NCI-H2081 treated with DMSO at 0.1 percent for 48 hours (cell line): ENCODE measurements at places on chromosomes 13 and 19.

DNA sequence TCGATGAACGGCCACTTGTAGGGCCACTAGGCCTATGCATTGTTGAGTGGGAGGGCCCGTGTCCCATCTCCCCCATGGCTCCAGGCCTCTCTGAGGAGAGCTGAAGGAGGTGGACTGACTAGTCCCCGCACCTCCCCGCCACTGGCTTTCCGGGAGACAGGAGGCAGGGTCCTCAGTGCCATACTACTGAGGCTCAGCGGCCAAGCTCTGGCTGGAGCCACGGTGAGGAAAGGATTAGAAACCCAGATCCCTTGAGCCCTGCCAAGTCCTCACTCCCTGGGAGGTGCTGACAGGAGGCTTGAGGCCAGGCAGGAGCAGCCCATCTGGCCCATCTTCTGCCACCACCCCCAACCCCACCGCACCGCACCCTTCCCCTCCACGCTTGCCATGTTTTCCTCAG, 29.0 kb downstream of the CCDC8 start:
- no peak for DNase-seq

- no peak for DNase-seq
These were observed 54.9 kb upstream of the PCDH8 start for GRCh38 chr13:52903320-52903719.

GRCh38 chr13:111158136-111158805, 43.2 kb downstream of the ARHGEF7 start:
- no peak for DNase-seq

- no peak for DNase-seq
These were observed 28.6 kb upstream of the EID2 start for GRCh38 chr19:39568604-39569003.

DNA sequence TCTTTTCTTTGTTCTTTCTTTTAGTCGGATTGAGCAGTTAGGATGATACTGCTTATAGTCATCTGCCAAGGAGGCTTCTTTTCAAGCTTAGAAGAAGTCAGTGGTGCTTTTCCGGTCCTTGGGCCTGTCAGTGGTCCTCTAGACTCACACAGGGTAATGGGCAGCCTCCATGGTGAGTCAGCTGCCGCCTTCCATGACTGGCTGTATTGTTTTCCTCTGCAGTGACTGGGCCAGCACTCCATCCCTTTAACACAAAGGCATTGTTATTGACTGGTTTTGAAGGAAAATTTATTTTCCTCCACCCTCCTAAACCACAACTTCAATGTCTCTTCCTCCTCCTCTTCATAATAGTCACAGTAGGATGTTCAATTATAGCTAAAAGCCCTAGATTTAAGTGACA, 47.1 kb upstream of the CNMD start:
- DNase-seq = no peak

- no peak for DNase-seq
These were observed 71.7 kb downstream of the SIAH3 start for GRCh38 chr13:45779901-45780300.

DNA sequence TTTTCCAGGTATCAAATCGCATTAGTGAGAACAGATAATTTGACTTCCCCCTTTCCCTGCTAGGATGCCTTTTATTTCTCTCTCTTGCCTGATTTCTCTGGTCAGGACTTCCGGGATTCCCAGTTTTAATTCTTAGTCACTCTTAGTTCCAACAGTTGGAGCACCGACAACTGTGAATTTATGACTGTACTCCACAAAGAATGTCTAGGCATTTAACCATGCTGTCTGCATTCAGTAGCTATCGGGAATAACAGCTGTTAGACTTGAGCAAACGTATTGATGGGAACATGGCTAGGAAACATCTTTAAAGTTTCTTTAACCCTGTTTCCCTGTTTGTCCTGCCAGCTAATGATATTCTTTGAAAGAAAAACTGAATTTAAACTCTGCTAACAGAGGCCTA, 14.1 kb upstream of the SPACA7 start:
- no peak for DNase-seq

GRCh38 chr13:95182570-95183265, 118.5 kb downstream of the ABCC4 start:
- DNase-seq = no peak

GRCh38 chr19:48866692-48867091, 1.7 kb downstream of the PLEKHA4 start:
- no peak for DNase-seq

DNA sequence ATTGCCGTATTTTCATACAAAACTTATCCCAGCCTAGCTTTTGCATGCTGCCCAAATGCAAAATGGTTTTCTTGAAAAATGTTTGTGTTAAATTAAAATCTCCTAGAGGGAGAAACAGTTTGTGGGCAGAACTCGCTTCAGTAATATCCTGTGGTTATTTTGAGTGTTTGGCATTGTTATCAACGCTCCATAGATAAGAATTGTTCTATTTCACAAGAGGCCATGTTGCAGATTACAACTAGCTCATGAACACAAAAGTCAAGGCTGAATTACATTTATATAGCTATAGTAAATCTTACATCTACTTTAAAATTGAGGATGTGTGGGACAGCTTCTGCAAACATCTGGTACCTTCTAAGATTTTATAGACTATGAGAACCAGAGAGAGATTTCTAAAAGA, 447.9 kb downstream of the DCT start:
- no peak for DNase-seq

GRCh38 chr13:43551897-43552456, 234.8 kb downstream of the ENOX1 start:
- DNase-seq = no peak

DNA sequence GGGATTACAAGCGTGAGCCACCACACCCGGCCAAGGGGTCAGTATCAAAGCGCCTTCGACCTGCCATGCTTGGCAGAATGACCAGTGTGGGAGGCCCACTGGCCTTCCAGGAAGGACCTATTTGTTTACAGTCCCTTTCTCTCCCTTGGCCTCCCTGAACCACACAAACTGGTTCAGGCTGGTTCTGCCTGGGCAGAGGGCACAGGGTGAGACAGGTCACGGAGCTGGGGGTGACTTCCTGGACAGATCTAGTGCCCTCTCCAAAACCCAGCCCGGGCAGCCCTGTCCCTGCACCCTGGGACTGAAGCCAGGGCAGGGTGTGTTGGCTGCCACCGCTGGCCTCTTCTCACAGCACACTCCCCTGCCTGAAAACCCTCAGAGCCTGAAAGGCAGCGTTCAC, 11.3 kb downstream of the PLEKHF1 start:
- DNase-seq = no peak

- DNase-seq = no peak
These were observed 80.8 kb downstream of the SHISA2 start for GRCh38 chr13:25971047-25971446.

GRCh38 chr13:34523406-34523805, 418.7 kb upstream of the NBEA start:
- DNase-seq = no peak

DNA sequence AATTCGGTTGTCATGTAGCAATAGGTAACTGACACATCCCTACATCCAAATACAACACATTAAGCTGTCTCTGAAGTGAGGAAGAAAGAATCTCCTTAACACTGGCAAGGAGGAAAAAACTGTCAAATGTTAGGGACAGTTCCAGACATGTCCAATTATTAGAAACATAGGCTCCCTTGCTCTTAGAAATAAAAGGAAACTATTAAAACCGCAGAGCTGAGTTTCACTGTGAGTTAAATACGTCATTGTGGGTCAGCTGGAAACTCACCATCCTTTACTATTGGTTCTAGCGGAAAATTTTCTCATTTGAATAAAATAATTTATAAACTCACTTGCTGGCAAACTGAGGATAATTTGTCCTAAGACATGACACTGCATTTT, 40.7 kb downstream of the STARD13 start:
- no peak for DNase-seq

- DNase-seq = no peak
These were observed 12.0 kb downstream of the TIMM13 start for GRCh38 chr19:2415281-2415972.

DNA sequence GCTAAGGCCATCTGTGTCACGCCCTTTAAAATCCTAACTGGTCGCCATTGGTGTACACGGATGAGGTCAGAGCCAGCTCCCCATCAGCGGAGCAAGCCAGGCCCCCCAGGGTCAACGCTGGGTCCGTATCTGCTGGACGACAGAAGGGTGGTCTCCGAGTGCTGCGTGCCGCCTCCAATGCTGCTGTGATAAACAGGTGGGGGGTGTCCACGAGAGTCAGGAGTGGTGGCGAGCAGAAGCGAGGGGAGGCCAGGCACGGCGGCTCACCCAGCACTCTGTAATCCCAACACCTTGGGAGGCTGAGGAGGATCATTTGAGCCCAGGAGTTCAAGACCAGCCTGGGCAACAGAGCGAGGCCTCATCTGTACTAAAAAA, 30.8 kb upstream of the CACTIN start:
- no peak for DNase-seq

- no peak for DNase-seq
These were observed 231.4 kb downstream of the OXGR1 start for GRCh38 chr13:96762876-96763275.

DNA sequence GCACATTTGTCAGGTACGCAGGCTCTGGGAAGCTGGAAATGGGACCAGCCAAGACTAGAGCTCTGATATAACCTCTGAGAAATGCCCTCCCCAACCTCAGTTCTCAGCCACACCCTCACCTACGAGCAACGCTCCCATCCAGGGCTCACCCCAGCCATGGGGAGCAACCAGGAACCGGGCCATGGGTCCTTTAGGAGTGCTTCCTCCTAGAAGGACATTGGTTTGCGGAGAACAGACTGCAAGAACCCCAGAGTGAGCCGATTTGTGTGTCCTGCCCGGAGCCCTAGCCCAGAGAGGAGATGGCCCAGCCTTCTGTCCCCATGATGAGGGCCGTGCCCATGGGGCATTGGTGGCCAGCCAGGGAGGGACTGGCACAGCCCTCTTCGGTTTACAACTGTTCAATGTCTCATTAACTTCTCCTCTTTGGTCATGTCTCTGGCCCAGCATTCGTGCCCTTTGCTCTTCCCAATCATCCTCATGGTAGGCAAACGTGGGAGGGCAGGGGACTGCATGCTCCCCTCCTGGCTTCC, 32.9 kb upstream of the IGSF23 start:
- DNase-seq = no peak

DNA sequence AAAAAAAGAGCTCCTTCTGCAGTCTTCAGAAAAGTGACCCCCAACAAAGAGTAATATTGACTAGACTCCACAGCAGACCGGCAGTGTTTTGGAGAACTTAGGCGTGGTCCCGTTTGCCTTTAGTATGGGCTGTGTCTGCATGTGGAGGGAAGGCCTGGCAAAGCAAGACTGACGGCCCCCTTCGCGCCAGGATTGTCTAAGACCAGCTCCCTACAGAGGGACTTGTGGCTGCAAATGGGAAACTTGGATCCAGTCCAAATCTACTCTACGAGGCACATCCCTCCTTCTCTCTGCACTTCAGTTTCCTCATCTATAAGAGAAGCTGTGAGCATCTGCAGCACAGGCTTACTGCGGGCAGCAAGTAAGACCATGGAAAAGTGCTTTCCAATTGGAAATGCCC, 350.0 kb downstream of the ZNF536 start:
- no peak for DNase-seq

GRCh38 chr19:47428177-47428894, 9.0 kb upstream of the MEIS3 start:
- DNase-seq = peak; percentile 64

DNA sequence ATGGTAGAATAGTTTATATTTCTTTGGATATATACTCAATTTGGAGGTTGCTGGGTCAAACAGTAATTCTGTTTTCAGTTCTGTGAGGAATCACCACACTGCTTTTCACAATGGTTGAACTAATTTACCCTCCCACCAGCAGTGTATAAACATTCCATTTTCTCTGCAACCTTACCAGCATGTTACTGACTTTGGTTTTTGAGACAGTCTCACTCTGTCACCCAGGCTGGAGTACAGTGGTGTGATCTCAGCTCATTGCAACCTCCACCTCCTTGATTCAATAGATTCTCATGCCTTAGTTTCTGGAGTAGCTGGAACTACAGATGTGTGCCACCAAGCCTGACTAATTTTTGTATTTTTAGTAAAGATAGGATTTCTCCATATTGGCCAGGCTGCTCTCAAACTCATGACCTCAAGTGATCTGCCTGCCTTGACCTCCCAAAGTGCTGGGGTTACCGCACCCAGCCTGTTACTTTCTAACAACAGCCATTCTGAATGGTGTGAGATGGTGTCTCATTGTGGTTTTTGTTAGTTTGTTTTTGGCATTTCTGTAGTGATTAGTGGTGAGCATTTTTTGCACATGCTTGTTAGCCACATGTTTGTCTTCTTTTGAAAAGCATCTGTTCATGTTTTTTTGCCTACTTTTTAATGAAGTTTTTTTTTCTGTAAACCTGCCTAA, 12.5 kb downstream of the ZNF714 start:
- no peak for DNase-seq

GRCh38 chr19:7706188-7706954, 4.4 kb upstream of the FCER2 start:
- no peak for DNase-seq
